ENCODE measurements at places on chromosomes 1 and 21.
A peak's percentile ranks its signal among the peaks of the same experiment; 100 is the strongest.

DNA sequence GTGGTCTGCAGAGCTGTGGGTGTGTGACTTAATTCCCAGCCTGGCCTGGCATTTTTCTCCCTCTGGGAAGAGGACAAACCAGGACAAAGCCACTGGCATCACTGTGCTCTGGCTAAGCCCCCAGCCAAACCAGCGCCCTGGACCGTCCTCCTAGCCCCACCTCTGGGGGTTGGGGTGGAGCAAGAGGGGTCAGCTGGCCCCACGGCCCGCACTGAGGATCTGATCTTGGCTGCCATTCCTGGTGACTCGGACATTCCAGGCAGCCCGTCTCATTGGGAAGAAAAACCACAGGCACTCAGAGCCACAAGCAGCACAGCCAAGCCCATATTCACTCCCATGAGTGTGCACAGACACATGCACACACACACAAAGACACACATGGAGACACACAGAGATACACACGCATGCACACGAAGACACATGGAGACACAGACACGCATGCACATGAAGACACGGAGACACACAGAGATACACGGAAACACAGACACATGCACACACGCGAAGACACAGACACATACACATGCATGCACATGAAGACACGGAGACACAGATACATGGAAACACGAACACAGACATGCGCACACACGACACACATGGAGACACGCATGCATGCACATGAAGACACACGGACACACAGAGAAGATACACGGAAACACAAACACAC is 2.3 kb upstream of the MXRA8 start:
- no peak for DNase-seq

- no peak for DNase-seq
These were observed 42.4 kb upstream of the GADD45A start for GRCh38 chr1:67642629-67643028.

- no peak for DNase-seq
These were observed 51.2 kb downstream of the STUM start for GRCh38 chr1:226599636-226600238.

- DNase-seq: peak; percentile 5
These were observed 403.4 kb downstream of the MATN1 start for GRCh38 chr1:30319765-30320580.

DNA sequence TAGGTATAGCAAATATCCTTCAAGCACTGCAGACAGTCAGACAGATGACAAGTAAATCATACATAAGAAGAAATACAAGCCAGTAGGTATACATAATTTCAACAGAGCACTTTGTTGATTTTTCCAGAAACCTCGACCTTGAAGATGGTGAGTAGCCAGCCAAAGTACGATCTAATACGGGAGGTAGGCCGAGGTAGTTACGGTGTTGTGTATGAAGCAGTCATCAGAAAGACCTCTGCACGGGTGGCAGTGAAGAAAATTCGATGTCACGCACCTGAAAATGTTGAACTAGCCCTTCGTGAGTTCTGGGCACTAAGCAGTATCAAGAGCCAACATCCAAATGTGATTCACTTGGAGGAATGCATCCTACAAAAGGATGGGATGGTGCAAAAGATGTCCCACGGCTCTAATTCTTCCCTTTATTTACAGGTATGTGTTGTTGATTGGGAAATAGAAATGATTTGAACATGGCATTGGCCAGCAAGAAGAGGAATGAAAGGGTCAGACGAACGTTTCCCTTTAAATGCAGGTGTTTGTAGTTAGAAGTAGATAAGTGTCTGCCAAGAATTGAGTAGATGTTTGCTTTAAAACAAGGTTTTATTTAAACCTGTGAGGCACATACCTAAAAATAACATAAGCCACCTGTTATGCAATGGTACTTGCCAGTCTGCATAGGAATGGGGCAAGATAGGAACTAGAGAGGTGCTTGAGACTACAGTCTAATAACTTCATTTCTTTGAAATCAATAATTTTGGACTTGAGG is 2.7 kb downstream of the PDIK1L start:
- no peak for DNase-seq

DNA sequence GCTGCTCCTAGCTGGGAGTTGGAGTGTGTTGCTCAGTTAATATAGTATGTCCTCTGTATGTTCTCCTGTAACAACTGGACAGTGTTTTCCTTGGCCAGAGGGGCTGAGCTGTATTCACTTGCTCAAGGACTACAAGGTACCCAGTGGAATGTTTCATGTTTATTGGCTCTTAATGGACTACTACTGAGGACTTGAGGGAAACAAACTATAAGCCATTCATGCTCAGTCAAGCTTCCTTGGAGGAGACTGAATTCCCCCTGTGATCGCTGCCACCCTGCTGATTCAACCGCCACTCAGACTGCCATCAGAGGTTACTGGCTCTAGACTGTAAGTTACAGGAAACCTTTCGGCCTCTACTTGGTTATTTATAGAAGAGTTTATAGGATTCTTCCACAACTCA is 166.6 kb downstream of the ZC3H11B start:
- no peak for DNase-seq

DNA sequence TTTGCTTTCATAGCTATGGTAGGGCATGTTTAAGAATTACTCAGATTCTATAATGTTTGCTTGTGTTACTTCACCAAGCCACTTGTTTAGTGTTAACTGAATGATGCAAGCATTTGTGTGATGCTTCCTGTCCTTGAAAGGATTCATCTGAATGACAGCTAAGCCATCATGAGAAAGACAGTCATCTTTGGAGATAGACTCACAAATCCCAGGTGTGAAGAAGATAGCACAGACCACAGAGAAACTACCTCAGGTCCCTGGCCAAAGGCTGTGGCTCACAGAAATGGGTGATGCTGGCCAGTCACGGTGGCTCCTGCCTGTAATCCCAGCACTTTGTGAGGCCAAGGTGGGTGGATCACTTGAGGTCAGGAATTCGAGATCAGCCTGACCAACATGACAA is 321.4 kb downstream of the DPYD start:
- DNase-seq: no peak

- DNase-seq: no peak
These were observed 79.0 kb downstream of the HS2ST1 start for GRCh38 chr1:86993269-86993985.

- no peak for DNase-seq
These were observed 448.6 kb downstream of the CAMTA1 start for GRCh38 chr1:7233646-7234470.

GRCh38 chr1:172745014-172745413 is 86.1 kb downstream of the FASLG start:
- no peak for DNase-seq

GRCh38 chr1:218611916-218612585 is 266.9 kb downstream of the TGFB2 start:
- DNase-seq: no peak

DNA sequence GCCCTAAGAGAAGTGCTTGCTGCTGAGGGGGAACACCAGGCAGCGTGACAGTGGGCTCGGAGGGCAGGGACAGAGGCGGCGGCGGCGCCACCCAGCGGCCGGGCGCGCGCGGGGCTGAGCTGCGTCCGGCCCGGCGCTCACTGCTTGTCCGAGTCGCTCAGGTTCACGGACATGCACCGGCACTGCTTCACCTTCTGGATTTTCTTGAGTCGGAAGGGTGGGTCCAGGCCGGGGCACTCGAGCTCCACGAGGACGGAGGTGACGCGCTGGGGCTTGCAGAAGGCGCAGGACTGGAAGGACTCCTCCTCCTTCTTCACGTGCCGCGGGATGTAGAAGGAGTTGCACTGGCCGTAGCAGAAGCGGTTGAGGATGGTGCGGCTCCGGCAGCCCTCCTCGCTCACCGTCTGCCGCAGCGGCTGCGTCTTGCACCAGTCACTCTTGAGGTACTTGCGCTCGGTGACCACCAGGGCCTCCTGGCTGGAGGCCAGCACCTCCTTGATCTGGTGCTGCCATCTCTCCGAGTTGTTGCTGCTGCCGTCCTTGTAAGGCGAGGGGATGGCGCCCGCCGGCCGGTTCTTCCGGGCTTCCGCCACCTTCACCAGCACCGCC is 119.0 kb downstream of the GREM2 start:
- DNase-seq: no peak

DNA sequence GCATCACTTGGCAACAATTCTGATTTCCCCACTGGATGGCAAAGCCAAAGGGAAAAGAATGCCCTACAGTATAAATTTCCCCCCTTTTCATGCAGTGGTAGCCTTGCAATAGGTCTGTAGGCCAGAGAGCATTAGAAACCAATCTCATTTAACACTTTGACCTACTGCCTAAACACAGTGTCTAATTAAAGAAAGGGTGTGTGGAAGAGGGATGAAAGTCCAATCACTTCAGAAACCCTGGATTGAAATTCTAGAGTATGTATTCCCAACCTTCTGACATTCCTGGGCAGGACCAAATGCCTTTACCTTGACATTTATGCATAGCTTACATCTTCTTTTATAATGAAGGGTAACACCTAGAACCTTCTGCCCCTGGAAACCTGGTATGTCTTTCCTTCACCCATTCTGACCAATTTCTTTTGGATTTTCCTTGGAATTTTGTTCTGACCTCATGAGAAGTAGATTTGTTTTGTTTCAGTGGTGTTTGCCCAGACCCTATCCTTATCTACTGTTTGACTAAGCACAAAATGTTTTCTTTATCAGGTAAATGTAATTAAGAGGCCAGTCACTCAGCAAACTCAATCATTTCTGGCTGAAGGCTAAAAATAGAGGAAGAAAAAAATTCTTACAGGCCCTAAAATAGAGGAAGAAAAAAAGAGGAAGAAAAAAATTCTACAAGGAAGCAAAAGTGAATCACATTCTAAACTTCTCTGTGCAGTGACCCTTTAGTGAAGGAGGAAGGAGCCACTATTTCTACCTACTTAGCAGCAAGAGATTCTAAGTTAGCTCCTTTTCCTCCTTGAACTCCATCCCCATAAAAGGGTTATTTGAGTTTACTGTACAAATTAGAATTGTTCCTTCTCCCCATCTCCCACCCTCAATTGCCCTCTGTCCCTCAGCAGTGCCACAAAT is 129.5 kb upstream of the DSCAM start:
- DNase-seq: no peak

DNA sequence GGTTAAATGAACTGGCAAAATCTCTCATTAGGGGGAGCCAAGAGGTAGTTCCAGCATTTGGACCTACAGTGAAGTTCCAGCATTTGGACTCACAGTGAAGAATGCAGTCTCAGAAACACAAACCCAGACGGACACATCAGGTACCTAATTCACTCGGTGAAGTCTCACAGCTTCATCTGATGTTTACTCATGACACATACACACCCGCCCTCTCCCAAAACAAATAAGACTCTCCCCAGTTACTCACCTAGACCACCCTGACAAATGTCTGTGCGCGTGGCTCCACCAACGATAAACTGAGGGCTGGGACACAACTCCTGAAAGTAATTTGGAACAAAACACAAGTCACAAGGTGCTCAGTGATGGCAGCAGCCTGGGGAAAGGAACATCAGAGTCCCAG is 11.4 kb downstream of the CAPN8 start:
- no peak for DNase-seq

GRCh38 chr1:32485554-32486255 is 20.8 kb downstream of the ZBTB8B start:
- DNase-seq: no peak

- no peak for DNase-seq
These were observed 94.0 kb downstream of the LRRC7 start for GRCh38 chr1:69661686-69662085.

All from stimulated activated CD8-positive, alpha-beta memory T cell treated with anti-CD3 and anti-CD28 coated beads, Interleukin-4, amount 100 ng/mL, for 48 hours (primary cell).